Mesenteric fat pad (tissue), 1 donor: ENCODE measurements at places on chromosomes 6 and 20. TPM values are rescaled to one million over a fixed set of nuclear protein-coding genes. Genes with fewer than 3 reads are reported as not detected.
A peak's percentile ranks its signal among the peaks of the same experiment; 100 is the strongest.

DNA sequence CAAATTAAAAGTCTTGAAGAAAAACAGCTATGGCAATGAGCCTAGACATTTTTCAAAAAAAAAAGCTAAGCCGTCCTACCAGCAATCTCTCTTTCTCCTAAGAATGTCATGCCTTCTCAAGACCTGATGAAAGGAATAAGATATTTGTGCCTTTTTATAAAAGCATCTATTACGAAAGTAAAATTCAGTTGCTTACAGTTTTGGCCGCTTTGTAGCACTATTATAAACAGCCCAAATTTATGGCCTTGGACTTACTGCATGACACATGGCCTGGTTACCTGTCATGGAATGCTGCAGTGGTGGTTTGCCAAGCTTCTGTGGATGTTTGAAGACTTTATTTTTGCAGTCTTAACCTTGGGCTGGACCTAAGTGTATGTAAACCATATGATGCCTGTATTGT is 22.2 kb upstream of the VAPB start:
- DNase-seq, result no peak

- DNase-seq, result no peak
Observed at GRCh38 chr6:17396256-17396655, 2.9 kb downstream of the CAP2 start.

- DNase-seq, result no peak
Observed at GRCh38 chr20:11267131-11267761, 593.4 kb upstream of the JAG1 start.

- DNase-seq, result peak; percentile 82
Observed at GRCh38 chr6:170074907-170075306, 216.0 kb downstream of the DLL1 start.

- DNase-seq, result no peak
Observed at GRCh38 chr6:114906096-114906495, 563.3 kb upstream of the HS3ST5 start.

DNA sequence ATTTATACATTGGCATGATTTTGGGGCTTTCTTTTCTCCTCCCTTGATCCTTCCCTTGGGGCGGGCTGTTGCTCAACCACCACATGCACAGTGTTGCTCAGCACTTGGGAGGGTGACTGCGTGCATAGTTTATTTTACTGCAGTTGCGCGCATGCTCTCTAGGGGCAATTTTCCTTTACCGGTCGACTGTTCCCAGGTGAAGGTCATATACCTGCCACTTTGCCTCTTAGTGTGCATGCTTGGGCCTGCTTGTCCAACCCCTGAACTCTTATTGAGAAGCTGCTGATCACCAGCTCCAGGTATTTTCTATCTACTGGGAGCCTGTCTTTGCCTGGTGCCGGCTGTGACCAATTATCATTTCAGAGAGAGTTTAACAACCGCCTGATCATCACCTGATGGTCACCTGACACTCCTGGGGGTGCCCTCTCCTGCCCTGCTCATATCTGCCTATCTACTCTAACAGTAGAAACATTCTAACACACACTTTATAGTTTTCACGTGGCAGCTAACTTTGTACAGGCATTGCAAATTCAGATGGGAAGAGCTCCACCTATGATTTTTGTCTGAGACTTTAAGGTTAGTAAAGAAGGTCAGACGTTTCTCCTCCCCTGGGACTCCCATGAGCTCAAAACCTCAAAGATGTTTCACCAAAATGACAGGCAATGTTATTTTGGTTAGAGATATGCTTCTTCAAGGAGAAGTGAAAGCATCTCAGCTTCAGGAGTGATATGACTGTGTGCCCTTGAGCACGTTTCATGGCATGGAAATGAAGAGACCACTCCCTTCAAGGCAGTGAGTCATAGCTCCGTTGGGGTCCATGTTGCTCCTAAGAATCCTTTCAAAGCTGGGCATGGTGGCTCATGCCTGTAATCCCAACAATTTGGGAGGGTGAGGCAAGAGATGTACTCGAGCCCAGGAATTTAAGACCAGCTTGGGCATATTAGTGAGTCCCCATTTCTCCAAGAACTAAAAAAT is 227.5 kb upstream of the MYLIP start:
- no peak for DNase-seq

DNA sequence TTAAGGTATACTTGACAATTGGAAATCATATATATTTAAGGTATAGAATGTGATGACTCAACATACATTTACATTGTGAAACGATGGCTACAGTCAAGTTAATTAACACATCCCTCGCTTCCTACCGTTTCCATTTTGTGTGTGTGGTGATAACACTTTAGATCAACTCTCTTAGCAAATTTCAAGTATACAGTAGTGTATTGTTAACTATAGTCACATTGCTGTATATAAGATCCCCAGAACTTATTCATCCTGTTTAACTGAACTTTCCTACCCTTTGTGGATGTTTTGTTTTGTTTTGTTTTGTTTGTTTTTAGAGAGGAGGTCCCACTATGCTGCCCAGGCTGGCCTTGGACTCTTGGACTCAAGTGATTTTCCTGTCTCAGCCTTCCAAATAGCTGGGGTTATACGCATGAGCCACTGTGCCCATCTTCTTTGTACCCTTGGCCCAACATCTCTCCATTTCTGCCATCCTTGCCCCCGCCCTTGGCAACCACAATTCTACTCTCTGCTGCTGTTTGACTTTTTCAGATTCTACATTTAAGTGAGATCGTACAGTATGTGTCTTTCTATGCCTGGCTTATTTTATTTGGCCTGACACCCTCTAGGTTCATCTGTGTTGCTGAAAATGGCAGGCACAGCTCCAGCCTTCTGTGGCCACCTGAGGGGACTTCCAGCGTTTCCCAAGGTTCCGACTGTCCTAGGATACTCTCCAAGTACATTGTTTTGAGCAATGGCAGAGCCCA is 90.5 kb upstream of the SNX9 start:
- no peak for DNase-seq

GRCh38 chr6:131754088-131754487 is 43.3 kb upstream of the CTAGE9 start:
- no peak for DNase-seq

DNA sequence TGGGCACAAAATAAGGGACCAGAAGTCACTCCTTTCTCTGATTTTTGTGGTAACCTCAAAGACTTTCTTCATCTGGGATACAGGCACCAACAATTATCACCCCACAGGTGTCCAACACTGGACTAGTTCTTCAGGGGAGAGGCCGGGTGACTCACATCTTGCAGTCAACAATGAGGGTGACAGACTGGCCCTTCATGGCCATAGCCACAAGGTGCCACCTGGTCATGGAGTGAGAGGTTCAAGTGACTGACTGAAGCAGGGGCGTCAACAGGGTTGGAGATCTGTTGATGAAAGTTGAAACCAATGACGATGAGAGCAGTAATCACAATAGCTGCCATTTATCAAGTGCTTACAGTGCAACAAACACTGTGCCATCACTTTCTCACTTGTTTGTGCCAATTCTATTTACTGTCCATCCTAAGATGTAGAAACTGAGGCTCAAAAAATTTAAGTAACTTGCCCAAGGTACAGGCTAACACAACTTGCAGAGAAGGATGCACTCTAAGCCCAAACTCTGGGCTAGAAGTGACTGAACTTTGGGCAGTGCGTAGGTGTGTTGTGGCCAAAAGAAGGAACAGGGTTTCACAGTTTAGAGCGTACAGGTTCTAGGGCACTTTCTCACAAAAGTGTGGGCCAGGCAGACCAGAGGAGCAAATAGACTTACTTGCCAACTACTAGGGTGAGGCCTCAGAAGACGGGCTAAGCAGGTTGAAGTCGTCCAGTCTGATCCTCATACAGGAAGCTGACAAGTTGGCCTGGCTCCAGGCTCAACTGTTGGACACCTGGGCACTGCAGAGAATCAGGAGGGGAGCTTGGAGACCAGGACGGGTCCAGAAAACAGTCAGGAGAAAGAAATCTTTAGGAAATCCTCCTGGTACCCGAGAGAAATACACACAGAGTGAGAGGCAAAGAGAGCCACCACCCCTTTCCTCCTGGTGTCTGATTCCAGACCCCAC is 30.4 kb downstream of the HLA-DPB1 start:
- no peak for DNase-seq

GRCh38 chr6:156348424-156348823 is 428.8 kb upstream of the ARID1B start:
- no peak for DNase-seq

GRCh38 chr6:148455225-148455624 is 112.6 kb downstream of the SASH1 start:
- DNase-seq, result no peak

DNA sequence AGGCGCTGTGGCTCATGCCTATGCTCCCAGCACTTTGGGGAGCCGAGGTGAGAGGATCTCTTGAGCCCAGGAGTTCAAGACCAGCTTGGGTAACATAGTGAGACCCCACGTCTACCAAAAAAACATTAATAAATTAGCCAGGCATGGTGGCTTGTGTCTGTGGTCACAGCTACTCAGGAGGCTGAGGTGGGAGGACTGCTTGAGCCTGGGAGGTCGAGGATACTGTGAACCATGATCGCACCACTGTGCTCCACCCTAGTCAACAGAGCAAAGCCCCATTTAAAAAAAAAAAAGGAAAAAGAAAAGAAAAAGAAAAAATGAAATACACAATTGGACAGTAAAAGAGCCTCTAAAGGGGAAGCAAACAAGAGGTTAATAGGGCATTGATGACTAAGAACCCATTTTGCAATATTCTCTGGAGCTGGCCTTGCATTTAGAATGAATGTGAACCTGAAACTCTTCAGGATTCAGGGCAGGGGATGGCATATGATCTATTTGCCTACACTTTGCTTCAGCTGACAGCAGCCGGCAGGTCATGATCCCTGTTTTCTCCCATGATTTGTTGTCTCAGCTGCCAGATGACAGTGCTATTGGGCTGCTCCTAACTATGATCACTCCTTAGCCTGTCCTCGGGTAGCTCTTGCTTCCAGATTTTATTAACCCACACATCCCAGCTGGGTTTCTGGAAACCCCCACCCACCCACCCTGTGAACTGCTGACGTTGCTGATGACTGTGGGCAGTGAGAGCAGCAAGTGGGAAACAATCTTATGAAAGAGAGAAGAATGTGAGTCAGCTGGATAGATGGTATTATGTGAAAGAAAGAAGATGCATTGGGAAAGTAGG is 83.8 kb upstream of the ELOVL5 start:
- DNase-seq, result no peak

DNA sequence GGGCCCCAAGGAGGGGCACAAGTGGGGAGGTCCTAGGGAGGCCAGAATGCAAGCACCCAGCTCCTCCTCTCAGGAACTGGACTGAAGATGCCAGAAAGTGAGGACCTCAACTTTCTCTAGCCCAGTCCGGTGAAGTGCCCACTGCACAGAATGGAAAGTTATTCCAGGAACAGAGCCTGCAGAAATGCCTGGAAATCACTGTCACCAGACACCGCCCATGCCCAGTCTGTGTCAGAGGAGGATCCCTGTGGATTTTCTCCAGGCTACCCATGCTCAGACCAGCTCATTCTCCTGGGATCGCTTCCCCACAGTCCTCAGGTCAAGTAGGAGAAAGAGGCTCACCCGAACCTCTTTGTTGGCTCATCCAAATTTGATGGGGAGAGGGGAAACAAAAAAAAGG is 6.5 kb downstream of the PRPH2 start:
- no peak for DNase-seq

- DNase-seq, result peak; percentile 77
Observed at GRCh38 chr6:157562997-157563396, 182.0 kb downstream of the ZDHHC14 start.

GRCh38 chr20:48180618-48181017 is 395.3 kb upstream of the SULF2 start:
- no peak for DNase-seq

GRCh38 chr6:100217225-100218012 is 223.4 kb upstream of the MCHR2 start:
- no peak for DNase-seq

GRCh38 chr6:113719064-113719463 is 138.1 kb upstream of the MARCKS start:
- no peak for DNase-seq

GRCh38 chr20:9204979-9205378 is 136.1 kb downstream of the PLCB4 start:
- no peak for DNase-seq

DNA sequence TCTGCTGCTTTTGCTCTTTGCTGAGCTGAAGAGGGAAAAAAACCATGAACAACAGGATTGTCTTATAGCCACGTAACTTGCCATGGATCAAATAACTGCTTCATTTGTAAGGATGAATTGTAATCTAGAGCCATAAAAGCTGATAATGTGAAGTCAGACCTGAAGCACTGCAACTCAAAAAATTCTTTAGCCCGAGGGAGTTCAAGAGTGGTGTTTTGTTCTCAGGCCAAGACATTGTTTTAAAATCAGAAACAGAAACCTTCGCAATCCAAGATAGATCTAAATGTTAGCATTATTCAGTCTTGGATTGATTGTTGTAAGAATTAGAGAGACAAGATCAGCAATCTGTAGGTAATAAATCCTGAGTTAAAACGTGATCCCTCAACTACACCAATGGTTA is at the start of gene TRAPPC3L:
TSS of gene TRAPPC3L (minus strand) at position 34 of the 400 bp plus-strand sequence. CDS start 170 bp downstream, outside the sequence.
- no peak for DNase-seq

- DNase-seq, result no peak
Observed at GRCh38 chr6:82185948-82186535, 61.5 kb downstream of the IBTK start.

DNA sequence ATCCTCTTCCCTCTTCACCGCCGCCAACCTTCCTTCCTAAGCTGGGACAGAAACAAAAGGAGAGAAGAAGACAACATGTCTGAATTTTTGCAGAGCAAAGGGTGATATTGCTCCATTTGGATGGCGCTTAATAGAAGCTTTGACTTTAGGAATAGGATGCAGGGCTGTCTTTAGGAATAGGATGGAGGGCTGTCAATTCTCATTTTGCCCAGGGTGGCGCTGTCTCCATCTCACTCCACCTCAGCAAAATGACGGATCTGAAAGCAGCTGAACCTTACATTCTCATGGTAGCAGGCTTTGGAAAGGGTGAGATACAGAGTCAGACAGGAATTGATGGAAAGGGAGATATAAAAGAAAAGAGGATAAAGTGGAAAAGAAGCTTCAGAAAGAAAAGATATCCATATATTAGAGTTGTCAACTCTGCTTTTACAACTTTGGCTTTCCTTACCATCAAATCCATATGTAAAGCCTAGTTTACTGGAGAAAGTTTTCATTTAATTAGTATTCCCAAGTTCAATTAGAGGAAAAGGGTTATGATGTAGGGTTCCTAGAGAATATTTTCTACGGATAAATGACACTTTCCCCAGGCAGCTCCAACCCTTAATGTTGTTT is 2.4 kb downstream of the MTCL3 start:
- no peak for DNase-seq

GRCh38 chr6:92292067-92292466 is 1127.3 kb downstream of the EPHA7 start:
- DNase-seq, result no peak

DUSP15 gene
- 0.77 TPM for total RNA-seq

FUT9 gene
- not detected for total RNA-seq

TINAG gene
- total RNA-seq, result not detected

HUS1B gene
- 0.77 TPM for total RNA-seq

LAMA2 gene
- 82.9 TPM for total RNA-seq

NT5E gene
- 35.4 TPM for total RNA-seq

ELOVL2 gene
- 0.10 TPM for total RNA-seq

ZBTB12 gene
- total RNA-seq, result 2.9 TPM

SLC17A4 gene
- 0.10 TPM for total RNA-seq

CASP8AP2 gene
- 12.4 TPM for total RNA-seq

BMP2 gene
- total RNA-seq, result 14.3 TPM

EMILIN3 gene
- total RNA-seq, result not detected

THBS2 gene
- total RNA-seq, result 270 TPM

MMP24 gene
- 0.35 TPM for total RNA-seq
